ENCODE measurements at places on chromosomes 3 and 15.

DNA sequence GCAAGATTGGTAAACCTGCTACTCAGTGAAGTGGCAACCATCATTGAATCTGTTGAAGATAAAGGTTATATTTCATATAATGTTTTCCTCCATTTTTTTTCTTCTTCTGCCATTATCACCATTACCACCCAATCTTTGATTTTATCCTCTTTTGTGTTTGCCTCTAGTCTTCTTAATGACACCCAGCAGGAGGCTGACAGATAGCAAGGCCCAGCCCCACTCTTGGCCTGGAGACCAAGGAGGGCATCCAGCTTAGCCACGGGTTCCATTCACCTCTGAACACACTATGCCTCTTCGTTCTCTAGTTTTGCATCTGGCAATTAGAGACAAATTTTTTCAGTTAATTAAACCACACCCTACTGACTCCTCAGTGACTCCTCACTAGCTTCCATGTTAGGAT, 129.7 kb downstream of the TPRG1 start:
- no peak for DNase-seq

DNA sequence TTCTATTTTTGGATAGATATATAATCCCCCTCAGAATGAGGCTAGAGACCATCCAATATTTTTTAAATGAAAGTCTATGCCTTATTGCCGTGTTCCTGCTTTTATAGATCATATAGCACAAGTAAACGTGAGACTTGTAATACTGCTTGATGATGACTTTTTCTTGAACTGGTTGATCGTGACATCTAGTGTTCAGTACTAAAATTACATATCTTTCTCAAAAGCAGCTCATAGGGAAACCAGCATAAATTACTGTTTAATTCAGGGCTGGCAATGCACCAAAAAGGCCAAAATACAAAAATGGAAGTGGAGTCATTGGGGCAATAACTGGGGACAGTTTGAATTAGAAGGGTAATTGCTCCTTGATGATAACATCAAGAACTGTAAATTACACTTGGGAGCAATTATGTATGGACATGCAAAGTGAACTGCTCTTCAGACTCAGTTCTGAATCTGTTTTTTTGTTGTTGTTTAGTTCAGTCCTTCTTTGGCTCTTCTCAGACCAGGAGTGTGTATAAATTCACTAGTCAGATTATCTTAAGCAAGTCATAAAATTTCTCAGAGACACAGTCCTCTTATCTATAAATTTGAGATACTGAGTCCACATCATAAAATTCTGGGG, 325.3 kb downstream of the THSD4 start:
- no peak for DNase-seq

DNA sequence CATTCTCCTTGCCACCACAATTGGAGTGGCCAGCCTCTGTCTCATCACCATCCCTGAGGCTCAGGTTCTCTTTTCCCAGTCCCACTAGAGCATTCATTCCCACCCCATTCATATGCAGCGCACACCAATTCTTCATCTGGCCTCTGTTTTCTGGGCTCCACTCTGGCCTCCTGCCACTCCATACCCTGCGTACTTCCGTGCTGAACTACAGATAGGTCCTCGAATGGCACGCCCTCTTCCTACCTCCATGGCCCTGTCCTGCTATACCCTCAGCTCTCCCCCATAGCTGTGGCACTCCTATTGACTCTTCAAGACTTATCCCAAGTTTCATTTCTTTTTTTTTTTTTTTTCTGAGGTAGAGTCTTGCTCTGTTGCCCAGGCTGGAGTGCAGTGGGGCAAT, 25.9 kb downstream of the PAQR5 start:
- no peak for DNase-seq

DNA sequence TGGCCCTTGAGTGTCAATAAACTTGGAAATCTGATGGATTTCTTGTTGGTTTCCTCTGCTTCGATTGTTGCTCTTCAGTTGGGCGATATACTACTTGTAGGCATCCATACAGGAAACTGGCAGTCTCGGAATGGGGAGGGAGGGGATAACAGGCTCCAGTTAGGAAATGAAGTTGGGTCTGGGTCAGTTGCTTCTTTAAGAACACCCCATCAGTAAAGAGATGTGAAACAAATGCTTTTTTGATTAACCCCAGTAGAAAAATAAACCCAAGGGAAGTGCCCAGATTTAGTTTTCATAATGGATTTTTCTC, 681 bp downstream of the CHMP2B start:
- DNase-seq = no peak

- DNase-seq = no peak
These were observed 45.0 kb upstream of the CD96 start for GRCh38 chr3:111496894-111497559.
